ENCODE measurements at places on chromosomes 5 and 9. TPM values are rescaled to one million over a fixed set of nuclear protein-coding genes. Genes with fewer than 3 reads are reported as not detected.

The CDKN2A gene
- 5.8 TPM for total RNA-seq

DNA sequence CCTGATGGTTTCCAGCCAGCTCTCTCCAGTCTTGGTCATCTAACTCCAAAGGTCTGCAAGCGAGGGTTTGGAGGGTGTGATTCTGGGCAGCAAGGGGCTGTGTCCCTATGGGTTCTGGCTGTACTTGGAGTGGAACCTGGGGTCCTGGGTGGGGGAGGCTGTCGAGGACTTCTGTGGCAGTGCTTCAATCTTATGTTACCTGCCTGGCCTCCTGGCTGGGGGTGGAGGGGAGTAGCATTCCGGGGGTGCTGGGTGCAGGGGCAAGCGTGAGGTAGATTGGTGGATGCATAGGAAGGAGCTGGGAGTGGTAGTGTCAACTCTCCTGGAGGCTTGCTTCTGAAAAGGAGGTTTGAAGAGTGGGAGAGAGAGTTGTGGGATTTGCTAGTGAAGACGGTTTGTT lies 143.4 kb downstream of the HSPA4 start:
- H3K4me1 ChIP-seq, result no peaks in the 10 kb centered on the region
- DNase-seq, result no peak
- H3K27me3 ChIP-seq, result no peaks in the 10 kb centered on the region
- no peak overlapping the region for H3K4me3 ChIP-seq

DNA sequence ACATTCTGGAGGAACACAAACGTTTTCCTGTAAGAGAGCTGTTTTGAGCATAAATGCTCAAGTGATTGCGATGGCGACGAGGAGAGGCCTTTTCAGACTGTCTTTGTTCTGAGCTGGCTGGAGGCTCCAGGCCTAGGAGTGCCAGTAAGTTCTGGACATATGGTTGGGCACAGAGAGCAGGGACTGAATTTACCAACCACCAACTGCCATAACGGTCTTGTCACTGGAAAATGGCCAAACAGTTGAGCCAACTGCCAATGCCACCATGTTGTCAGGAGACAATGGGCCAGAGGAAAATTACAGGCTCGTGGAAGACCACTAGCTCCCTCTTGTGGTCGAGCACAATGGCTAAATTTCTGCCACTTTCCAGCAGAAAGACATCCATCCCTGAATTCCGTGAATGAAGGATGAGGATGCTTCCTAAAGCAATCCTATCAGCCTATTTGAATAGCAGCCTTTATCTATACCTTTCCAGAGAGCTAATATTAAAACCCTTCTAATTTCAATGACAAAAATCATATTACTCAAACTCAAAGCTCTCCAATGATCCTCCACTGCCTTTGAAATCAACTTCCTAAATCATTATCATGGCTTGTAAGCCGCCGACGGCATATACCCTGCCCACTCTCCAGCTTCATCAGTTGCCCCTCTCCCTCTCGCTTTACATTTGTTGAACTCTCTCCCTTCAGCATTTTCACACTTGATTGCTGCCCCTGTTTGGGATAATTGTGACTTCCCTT lies 66.9 kb upstream of the GLIS3 start:
- DNase-seq, result no peak
- H3K27ac ChIP-seq, result no peak overlapping the region
- peaks cover 6% of the 10 kb centered on the region for H3K27me3 ChIP-seq
- no peak overlapping the region for H3K4me3 ChIP-seq
- H3K4me1 ChIP-seq, result peaks cover 9% of the 10 kb centered on the region
- no peaks in the 10 kb centered on the region for H3K36me3 ChIP-seq

DNA sequence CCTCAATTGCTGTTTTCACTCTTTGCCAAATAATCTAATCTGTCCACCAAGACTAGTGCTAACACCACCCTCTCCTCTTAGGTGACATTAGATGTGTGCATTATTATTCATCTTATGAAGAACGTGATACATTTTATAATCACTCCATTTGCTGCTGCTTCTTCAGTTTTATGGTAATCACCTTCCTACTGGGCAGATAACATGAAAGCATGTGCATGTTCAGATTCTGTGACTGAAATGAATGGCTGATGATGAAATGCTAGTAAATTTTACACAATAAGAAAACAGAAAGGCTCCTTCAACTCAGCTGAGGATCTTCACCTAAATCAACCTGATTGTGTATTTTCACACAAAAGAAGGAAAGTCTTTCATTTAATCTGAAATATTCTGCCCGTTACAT lies 577.6 kb downstream of the CSNK1G3 start:
- H3K4me3 ChIP-seq, result no peak overlapping the region
- DNase-seq, result no peak
- H3K27me3 ChIP-seq, result no peaks in the 10 kb centered on the region
- H3K36me3 ChIP-seq, result no peaks in the 10 kb centered on the region
- H3K27ac ChIP-seq, result no peak overlapping the region

The ADAMTS6 gene
- 1.4 TPM for total RNA-seq

The DELE1 gene
- 74.1 TPM for total RNA-seq

The TOR2A gene
- total RNA-seq, result 20.2 TPM

- H3K36me3 ChIP-seq, result peaks cover 77% of the 10 kb centered on the region
- peaks cover 44% of the 10 kb centered on the region for H3K4me1 ChIP-seq
- H3K4me3 ChIP-seq, result peak overlapping the region; percentile 88
- H3K27me3 ChIP-seq, result no peaks in the 10 kb centered on the region
- no peak for DNase-seq
Measured at GRCh38 chr5:59034498-59035186, 451.8 kb downstream of the RAB3C start.

The MYORG gene
- 1.6 TPM for total RNA-seq

Data from activated T-helper 2 cell treated with anti-CD3 and anti-CD28 coated beads, Interferon-gamma antibody, Interleukin-2, Interleukin-4, amounts not matched to agents 10 μg/mL and 5 μg/mL and 100 μg/mL, durations not matched to agents 14 hours and 24 hours and 36 hours (primary cell).